ENCODE measurements at places on chromosomes 12 and 14. TPM values are rescaled to one million over a fixed set of nuclear protein-coding genes. Genes with fewer than 3 reads are reported as not detected.

- no peaks in the 10 kb centered on the region for H3K27me3 ChIP-seq
- no peaks in the 10 kb centered on the region for H3K4me1 ChIP-seq
- no peak for DNase-seq
Observed at GRCh38 chr14:51318813-51319597, 79.0 kb downstream of the TMX1 start.

The LTBP2 gene
- total RNA-seq: 0.18 TPM

- no peak for DNase-seq
- no peak overlapping the region for H3K4me3 ChIP-seq
- H3K4me1 ChIP-seq: no peaks in the 10 kb centered on the region
- H3K27me3 ChIP-seq: no peaks in the 10 kb centered on the region
- H3K27ac ChIP-seq: no peak overlapping the region
Observed at GRCh38 chr12:9957834-9958233, 13.4 kb upstream of the CLEC12A start.

- H3K4me1 ChIP-seq: peaks cover 5% of the 10 kb centered on the region
- no peaks in the 10 kb centered on the region for H3K36me3 ChIP-seq
- H3K4me3 ChIP-seq: no peak overlapping the region
- H3K27me3 ChIP-seq: no peaks in the 10 kb centered on the region
Observed at GRCh38 chr14:50399251-50400032, 2.8 kb upstream of the CDKL1 start.

DNA sequence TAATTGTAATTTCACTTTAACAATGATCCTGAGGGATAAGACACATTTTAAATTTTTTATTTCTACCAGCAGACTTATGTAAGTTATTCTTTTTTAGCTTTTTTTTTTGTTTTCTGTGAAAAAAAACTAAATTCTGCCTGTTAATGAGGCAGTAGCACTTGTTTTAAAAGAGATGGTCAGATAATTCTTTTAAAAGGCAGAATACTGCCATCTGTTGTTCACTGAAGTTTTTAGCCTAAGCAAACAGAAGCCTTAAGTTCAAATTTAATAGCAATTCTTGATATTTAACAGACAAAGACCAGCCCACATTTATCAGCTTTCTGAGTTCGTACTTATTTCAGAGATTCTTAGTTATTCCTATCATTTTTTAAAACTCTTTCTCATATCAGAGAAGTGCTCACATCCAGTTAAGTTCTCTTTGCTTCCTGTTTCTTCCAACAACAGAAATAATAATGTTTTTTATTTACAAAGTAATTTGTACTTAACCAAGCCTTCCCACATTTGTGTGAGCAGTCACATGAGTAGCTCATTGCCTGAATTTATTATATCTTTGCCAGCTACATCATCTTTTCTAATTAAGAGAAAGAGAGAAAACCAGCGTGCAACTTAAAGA is 93.4 kb upstream of the SLCO1C1 start:
- H3K4me3 ChIP-seq: no peak overlapping the region
- no peaks in the 10 kb centered on the region for H3K27me3 ChIP-seq
- no peaks in the 10 kb centered on the region for H3K4me1 ChIP-seq
- no peak for DNase-seq
- H3K36me3 ChIP-seq: no peaks in the 10 kb centered on the region
- no peak overlapping the region for H3K27ac ChIP-seq

Data from K562 (cell line).